ENCODE measurements at places on chromosomes 1 and 21. TPM values are rescaled to one million over a fixed set of nuclear protein-coding genes. Genes with fewer than 3 reads are reported as not detected.

- DNase-seq = no peak
Observed at GRCh38 chr1:12544357-12544756, 73.7 kb downstream of the DHRS3 start.

GRCh38 chr21:44511219-44511937, 28.6 kb downstream of the KRTAP10-1 start:
- no peak for DNase-seq

- DNase-seq = no peak
Observed at GRCh38 chr1:63645317-63645716, 52.1 kb downstream of the PGM1 start.

- DNase-seq = no peak
Observed at GRCh38 chr1:61808968-61809367, 66.7 kb downstream of the PATJ start.

Gene LCE6A
- total RNA-seq = not detected

- DNase-seq = no peak
Observed at GRCh38 chr1:116031302-116031835, 55.1 kb downstream of the SLC22A15 start.

Gene BARHL2
- total RNA-seq = not detected

DNA sequence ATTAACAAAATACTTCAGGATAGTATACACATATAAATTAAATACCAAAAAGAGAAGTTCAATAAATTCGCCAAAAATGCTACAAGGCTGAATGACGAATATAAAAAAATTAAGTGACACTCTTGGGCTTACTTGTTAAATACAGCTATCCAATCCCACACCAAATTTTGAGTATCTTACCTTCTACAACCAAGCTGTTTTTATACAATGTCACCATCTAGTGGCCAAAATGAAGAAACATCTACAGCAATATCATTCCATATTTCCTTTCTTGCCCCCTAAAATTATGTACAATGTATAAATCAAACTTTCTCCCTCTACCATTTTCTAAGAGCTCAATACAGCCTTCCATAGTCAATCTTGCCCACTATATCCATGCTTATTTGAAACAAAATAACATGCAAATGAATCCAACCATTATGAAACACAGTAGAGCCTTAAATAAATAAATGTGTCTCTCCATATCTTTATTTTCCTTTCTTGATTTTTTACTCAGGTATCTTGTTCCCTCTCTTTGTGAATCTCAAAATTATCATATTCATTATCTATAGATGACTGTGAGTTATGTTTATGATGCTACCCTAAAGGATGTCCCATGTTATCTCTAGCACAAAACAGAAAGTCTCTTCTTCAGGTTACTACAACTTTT, 86.3 kb downstream of the ACBD6 start:
- peak; percentile 25 for DNase-seq

Gene AUNIP
- 12.4 TPM for total RNA-seq

Gene C1orf174
- 49.3 TPM for total RNA-seq

Gene USH2A
- 0.04 TPM for total RNA-seq

DNA sequence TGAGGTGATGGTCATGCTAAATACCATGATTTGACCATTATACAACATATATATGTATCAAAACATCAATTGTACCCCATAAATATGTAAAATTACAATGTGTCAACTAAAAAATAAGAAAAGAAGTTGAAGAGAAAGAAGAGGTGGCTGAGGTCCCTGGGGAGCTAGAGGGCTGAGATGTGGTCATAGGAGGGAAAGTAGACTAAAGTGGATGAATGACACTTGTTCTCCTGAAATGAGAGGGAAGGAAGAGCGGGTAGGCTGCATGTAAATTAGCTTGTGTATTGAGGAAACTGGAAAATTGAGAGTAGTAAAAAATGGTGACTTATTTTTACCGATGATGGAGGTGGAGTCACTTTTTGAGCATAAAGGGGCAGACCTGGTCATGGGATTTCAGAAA, 117.0 kb downstream of the ST6GALNAC3 start:
- DNase-seq = no peak

DNA sequence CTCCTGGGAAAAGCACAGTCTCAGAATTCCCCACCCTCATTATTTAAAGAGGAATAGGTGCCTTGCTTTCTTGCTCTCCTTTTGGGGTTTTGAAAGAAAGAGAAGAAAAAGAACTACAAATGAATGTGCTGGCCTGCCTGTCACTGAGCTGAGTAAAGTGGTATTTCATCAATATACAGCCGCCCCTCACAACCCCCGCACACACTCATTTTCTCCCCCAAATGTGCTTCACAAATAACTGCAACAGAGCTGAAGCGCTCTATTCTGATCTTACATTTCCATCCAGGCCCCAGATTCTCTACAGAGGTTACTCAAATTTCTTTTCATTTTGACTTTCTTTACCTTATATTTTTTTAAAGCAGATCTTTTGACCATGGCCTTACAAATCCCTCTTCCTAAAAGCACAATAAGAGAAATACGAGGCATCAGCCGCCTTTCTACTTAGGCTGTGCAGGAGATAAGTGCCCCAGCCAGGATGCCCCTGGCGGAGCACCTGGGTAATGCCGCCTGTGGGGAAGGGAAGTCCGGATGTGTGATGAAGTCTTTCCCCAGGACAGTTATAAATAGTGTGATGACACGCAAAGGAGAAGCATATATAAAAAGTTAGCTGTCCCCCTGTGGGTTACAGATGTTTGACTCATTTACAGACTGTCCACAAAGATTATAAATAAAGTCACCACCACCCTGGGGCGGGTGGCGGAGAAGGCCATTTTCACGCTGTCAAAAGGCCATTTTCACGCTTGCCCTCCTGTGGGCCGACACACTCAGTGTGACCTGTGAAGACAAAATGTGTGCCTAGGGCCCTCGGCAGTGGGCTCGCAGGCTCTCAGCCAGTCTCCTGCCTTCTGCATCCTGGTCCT, 6.5 kb downstream of the KCNN3 start:
- peak; percentile 80 for DNase-seq

DNA sequence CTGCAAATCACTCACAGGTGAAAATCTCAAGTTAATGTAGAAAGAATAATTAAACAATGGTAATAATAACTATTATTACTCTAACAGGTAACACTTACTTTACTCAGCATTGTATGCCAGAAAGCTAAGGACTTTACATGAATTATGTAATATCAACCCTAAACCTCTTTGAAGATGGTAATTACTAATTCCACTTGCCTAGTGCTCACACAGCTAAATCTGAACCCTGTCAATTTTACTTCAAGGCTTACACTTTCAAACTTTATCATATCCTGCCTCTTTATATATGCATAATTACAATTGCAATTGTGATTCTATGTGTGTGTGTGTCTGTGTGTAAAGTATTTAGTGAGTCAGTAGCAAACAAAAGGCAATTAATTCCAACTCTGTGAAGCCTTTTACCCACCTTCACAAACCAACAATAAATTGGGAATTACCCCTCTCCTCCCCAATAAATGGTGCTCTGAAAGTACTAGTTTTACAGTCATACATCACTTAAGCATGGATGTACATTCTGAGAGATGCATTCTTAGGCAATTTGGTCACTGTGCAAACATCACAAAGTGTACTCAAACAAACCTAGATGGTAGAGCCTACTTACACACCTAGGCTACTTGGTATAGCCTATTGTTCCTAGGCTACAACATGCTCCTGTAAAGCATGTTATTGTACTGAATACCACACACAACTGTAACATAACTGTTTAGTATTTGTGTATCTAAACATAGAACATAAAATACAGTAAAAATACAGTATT, 5.9 kb downstream of the ZNF644 start:
- DNase-seq = no peak

- DNase-seq = no peak
Observed at GRCh38 chr1:24503059-24503751, 569 bp downstream of the RCAN3 start.
